ENCODE measurements at places on chromosomes 1 and 21.

DNA sequence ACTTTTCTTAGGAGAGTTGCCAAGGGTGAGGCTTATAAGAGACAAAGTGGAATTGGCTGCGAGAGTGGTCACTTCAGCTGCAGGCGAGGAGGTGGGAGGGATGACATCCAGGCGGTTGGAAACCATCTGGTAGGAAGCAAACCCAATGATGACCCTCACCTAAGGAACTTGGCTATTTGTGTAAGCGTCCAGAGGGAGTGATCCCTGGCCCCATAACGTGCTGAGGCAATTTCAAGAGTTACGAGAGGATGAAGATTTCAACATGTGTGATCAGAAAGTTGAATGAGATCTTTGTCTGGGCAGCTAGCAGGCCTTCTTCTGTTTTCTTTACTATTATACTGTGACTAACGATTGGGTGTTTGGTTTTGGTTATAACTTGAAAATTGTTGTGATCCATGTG lies 102.7 kb upstream of the VANGL1 start:
- DNase-seq = no peak

GRCh38 chr1:111792249-111792648 lies 36.5 kb downstream of the DDX20 start:
- no peak for DNase-seq

GRCh38 chr1:2783435-2784397 lies 17.8 kb downstream of the TTC34 start:
- DNase-seq = no peak

GRCh38 chr1:109351457-109351856 lies 44.6 kb upstream of the MYBPHL start:
- DNase-seq = no peak

DNA sequence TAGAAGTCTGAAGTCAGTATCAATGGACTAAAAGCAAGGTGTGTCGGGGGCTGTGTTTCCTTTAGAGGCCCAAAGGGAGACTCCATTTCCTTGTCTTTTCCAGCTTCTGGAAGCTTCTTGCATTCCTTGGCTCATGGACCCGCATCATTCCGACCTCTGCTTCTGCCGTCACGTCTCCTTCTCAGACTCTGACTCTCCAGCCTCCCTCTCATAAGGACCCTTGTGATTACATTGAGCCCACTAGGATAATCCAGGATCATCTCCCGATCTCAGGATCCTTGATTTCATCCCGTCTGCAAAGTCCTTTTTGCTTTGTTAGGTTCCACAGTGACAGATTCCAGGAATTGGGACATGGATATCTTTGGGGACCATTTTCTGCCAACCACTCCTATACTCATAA lies 265.8 kb upstream of the CSF3R start:
- no peak for DNase-seq
